ENCODE measurements at places on chromosomes 13 and 19. TPM values are rescaled to one million over a fixed set of nuclear protein-coding genes. Genes with fewer than 3 reads are reported as not detected.

- DNase-seq: no peak
These were observed 8.8 kb upstream of the ZNF541 start for GRCh38 chr19:47581605-47582319.

DNA sequence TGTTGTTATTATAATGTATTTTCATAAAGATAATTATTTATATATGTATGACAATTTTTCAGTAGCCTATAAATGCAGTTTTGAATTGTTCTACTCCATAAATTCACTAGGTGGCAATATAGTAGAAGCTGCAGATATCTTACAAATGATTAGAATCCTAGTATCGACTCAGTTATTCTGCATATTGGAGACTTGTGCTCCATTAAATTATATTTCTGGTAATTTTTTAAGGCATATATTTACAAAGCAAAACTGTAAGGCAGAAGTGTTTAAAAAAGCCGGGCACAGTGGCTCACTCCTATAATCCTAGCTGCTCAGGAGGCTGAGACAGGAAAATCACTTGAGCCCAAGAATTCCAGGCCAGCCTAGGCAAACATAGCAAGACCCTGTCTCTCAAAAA lies 58.7 kb downstream of the DPY19L3 start:
- no peak for DNase-seq

DNA sequence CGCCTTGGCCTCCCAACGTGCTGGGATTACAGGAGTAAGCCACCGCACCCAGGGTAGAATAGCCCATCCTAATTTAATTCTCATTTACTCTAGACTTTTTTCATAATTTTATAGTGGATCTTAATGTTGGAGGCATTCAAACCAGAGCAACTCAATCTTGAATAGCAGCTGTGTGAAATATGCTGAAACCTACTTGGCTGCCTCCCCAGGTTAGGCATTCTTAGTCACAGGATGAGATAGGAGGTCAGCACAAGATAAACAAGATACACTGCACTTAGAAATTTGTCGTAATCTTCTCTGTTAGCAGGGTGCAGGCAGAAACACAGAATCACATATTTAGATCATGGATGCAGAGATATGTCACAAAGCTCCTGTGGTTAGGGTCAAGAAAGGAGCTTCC lies 2.7 kb upstream of the ZNF43 start:
- no peak for DNase-seq

DNA sequence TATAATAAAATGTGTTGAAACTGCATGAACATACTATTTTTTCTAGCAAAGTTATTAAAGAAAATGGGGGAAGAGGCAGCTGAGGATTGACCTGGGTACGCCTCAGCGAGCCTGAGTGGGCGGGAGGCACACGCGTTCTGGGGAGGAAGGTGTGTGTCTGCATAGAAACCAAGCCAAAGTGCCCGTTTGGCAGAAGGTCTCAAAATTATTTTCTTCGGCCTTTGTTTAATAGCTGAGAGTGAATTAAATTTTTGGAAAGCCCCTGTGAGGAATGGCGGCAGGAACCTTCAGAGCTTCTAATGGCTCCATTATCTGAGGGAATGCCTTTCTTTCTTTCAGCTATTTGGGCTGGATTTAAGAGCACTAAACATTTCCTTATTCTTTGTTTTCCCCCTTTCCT lies 5.2 kb downstream of the ZIC2 start:
- DNase-seq: no peak

- DNase-seq: no peak
These were observed 113.7 kb upstream of the OXGR1 start for GRCh38 chr13:97107815-97108529.

Gene CAPN12
- 16.9 TPM for total RNA-seq

Gene LRFN3
- 12.2 TPM for total RNA-seq

All from spleen (tissue), 13 donors.